Colonic mucosa (tissue), 4 donors: ENCODE measurements at places on chromosomes 6 and 20. TPM values are rescaled to one million over a fixed set of nuclear protein-coding genes. Genes with fewer than 3 reads are reported as not detected.

C20orf96 gene
- total RNA-seq, result 8.2 TPM

VNN1 gene
- total RNA-seq, result 6.4 TPM

GRCh38 chr20:52076164-52076563, 115.4 kb downstream of the ZFP64 start:
- DNase-seq, result no peak

GRCh38 chr20:41444821-41445220, 78.2 kb upstream of the EMILIN3 start:
- DNase-seq, result no peak

NUS1 gene
- total RNA-seq, result 33.5 TPM

GRCh38 chr6:73282871-73283270, 19.9 kb upstream of the KHDC1 start:
- no peak for DNase-seq

WASF1 gene
- 4.8 TPM for total RNA-seq

MARCKS gene
- total RNA-seq, result 242 TPM

TRAPPC3L gene
- total RNA-seq, result not detected

PRSS16 gene
- 21.8 TPM for total RNA-seq

COL11A2 gene
- 0.13 TPM for total RNA-seq

DNA sequence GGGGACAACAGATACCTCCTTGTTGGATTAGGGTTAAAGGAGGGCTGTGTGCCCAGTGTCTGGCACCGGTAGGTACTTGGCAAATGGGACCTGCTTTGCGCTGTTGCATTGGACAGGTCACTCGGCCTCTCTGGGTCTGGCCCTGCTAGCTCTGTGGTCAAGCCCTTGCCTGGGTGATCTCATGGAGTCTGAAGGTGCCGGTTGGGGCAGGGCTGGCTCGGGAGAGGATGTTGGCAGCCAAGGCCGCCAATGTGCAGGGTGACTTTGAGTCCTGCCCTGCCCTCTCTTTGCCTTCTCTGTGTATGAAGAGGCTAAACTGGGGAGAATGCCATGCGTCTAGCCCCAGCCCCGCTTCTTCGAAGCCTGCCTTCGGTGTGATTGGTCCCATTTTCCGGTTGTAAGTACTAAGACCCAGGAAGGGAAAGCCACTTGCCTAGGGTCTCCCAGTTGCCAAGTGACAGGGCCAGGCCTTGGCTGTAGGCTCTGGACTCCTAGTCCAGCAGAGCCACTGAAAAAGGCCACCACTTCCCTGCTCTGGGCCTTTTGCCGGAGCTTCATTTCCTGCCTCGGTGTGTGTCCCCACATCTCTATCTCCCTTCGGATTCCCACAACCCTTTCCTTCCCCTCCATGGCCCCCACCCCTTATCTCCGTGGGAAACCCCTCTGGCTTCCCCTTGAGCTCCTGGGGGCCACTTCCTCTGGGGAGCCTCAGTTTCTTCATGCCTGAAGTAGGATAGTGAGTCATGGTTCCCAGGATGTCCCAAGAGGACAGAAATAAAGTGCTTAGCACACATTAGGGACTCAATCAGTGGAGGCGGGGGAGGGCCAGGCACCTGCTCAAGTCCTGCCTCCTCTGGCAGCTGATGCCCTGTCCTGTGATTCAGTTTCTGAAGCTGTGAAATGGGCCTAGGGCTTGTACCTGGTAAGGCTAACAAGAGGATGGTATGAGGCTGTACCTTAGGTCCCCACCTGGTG, 3.9 kb downstream of the SRC start:
- no peak for DNase-seq

DNA sequence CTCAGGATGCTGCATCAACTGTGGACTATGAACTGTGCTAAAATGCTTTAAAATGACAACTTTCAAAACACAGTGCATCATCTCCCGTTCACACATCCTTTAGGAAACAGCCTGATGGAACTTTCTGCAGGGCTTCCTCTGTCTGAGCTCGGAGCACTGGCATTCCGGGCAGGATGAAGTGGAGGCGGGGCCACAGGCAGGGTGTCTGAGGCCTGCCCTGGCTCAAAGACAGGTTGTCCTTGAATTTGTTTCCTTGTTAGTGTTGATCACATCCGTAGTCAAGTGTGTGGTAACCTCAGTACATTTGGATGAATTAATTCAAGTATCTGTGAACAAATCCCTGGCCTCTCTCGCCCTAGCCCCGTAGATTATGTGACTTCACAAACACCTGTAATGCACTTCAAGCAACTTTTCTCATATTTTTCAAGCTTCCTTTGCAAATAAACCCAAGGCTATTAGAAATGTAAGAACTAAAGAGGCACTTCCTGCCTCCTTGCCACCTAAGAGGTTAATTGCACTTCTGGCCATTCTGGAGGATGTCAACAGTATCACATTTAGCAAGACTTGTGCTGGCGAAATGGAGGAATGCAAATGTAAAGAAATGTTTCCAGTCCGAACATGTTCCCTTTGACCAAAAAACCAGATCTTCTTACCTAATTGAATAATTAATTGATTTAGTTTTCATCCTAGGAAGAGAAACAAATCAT, 3.1 kb downstream of the CD93 start:
- no peak for DNase-seq

GRCh38 chr6:136403110-136403980, 113.7 kb upstream of the BCLAF1 start:
- DNase-seq, result no peak
